ENCODE measurements at places on chromosomes 3 and 15.

GRCh38 chr3:38605981-38606380 is 43.5 kb downstream of the SCN5A start:
- DNase-seq, result no peak

DNA sequence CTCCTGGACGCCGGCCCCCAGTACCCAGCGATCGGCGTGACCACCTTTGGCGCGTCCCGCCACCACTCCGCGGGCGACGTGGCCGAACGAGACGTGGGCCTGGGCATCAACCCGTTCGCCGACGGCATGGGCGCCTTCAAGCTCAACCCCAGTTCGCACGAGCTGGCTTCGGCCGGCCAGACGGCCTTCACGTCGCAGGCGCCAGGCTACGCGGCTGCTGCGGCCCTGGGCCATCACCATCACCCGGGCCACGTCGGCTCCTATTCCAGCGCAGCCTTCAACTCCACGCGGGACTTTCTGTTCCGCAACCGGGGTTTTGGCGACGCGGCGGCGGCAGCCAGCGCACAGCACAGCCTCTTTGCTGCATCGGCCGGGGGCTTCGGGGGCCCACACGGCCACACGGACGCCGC is 956 bp downstream of the ZIC1 start:
- no peak for DNase-seq

GRCh38 chr3:55488398-55489055 is 1.4 kb upstream of the WNT5A start:
- DNase-seq, result no peak

DNA sequence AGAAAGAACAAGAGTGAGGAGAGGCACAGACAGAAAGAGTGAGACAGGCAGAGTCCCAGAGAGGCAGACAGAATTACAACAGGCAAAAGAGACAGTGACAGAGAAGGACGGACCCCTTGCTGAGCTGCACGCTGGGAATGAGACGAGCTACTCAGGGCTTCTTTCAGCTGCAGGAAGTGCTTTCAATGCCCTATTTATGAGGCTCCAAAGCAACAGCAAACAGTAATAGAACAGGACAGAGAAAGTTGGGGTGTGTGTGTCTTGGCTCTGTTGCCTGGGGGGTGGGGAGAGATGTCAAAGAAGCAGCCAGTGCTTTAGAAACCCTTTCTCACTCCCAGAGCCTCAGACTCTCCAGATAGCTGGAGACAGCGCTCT is 502 bp upstream of the TIMP4 start:
- DNase-seq, result no peak

DNA sequence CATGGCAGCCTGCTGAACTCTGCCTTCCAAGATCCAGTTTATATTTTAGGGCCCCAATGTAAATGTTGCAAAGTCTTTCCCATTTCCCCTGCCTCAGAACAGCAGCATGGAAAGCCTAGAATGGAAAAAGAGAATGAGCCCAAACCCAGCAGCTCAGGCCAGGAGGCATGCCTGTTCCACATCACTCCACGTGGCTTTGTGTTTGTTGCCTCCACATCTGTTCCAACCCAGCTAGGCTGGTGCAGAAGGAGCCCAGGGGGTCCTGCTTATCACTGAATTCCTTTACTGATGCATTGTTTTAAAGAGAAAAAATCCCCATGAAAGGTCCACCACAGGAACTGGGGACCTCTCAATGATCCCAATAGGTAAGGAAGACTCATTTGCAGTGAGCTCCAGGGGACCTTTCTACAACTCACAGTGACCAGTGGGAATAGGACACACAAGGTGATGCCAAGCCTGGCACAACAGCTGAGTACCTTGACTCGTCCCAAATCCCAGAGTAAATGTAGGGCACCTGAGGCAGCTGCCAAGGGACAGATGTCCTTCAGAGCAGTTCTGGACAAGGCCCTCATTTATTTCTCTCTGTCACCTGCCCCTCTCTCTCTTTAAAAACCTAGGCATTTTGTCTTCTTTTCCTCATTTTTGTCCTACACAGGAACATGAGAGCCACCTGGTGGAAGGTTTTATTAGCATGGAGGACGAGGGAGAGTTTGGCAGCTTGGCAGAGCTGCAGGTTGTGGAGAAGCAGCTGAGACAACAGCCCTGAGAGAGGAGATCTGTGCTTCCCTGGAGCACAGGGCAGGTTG is 41.7 kb upstream of the ADAMTS17 start:
- DNase-seq, result peak; percentile 30

DNA sequence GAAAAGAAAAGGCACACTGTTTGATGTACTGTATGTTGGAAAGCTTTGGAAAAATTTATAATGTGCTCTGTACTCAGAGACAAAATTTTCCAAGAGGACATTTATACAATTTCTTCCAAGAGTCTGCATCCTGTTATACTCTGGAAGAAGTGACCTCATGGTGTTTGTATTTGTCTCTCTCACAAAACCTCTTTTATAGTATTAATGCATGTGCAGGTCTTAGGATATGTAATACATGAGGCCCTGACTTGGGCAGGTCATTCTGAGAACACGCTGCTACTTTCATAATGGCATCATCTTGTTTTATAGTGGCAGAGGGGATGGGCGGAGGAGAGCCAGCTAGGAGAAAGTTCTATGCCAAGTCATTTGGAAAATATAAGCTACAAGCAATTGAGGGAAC is 72.0 kb upstream of the P3H2 start:
- DNase-seq, result no peak

GRCh38 chr3:69161587-69162307 is 39.4 kb upstream of the LMOD3 start:
- DNase-seq, result no peak

GRCh38 chr3:193814166-193814892 is 221.3 kb downstream of the OPA1 start:
- no peak for DNase-seq

DNA sequence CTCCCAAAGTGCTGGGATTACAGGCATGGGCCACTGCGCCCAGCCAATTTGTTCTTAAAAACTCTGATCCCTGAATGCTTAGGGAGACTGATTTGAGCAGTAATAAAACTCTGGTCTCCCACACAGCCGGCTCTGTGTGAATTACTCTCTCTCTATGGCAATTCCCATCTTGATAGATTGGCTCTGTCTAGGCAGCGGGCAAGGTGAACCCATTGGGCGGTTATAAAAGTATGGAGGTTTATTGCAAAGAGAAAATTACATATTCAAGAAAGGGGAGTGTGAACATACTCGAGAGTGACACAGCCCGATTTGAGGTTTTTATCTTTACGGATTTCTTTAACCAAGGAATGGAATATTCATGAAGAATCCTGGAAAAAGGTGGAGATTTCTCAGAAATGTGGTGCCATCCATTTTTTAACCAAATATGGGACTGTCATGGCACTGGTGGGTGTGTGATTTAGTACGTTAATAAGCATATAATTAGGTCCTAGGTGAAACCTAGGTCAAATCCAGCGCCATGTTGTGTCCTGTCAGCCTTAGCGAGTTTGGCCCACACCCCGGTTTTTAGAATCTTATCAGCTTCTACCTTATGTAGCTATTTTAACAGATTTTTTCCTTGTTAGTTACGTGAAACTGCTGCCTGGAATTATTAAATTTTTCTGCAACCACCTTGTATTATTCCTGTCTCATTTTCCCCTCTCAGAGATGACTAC is 7.2 kb upstream of the GMPS start:
- DNase-seq, result no peak

- peak; percentile 22 for DNase-seq
These were observed 106.1 kb downstream of the EOMES start for GRCh38 chr3:27616031-27616430.

DNA sequence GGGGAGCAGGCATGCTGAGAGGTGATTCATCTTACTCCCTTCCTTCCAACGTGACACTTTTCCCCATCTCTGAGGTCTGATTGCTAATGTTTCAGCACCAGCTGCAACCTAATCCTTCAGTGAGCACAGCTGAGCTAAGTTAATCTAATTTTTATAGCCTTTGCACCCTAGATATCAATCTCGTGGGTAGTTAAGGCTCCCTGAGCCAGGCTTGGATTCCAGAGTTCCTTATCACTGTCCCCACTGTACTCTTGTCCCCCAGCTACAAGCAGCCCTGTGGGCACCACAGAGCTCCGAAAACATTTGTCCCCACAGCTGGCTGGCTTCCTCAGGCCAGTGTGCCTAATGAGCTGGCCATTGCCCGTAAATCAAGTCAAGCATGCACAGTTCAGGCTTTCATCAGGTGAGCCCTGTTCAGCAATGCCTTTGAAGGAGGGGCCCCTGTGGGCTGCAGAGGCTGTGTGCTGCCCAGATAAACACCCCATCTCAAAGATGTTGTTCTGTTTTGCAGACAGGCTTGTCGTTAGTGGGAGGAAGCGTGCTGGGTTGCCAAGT is 376.9 kb upstream of the RASGRP1 start:
- DNase-seq, result peak; percentile 43

DNA sequence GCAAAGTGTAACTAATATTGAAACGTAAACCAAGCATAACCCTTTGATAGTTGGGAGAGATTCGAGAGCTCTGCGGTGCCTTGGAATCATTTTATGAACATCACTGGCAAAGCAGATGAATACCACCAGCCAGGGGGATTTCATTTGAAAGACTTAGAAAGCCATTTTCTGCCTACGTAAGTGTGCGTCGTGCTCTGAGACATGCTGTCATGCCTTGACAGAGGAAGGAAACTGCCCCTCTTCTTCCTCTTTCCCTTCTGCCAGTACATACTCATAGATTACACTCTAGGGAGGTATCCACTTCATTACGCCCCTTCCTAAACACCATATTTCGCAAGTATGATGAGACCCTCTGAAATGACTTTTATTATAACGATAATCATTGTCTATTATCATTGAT is 3.3 kb upstream of the MTHFS start:
- DNase-seq, result no peak

- no peak for DNase-seq
These were observed 256.9 kb downstream of the PLCL2 start for GRCh38 chr3:17141699-17142098.

DNA sequence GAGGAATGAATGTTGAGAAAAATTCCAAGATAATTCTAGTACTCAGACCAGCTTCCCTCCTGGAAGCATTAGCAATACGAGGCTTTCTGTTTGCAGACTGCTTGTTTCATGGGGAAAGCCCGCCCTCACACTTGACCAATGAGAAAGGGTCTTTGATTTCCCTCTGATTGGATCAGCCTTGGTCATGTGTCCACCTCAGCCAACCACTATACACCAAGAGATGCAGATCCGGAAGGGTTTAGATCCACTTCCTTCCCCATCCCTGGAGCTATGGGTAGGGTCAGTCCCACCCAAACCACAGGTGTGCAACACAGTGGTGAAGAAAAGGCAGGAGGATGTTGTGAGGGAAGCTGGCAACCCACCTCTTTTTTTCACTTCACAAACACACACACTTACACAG is 154.7 kb downstream of the SV2B start:
- DNase-seq, result peak; percentile 23

DNA sequence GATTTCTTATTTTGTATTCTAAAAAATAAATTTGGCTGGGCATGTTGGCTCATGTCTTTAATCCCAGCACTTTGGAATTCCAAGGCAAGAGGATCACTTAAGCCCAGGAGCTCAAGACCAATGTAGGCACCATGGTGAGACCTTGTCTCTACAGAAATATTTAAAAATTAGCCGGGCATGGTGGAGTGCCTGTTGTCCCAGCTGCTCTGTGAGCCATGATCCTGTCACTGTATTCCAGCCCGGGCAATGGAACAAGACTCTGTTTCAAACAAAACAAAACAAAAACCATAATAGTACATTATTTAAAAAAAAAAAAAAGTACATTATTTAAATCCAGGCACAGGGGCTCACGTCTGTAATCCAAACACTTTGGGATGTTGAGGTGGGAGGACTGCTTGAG is 5.5 kb upstream of the RTF1 start:
- no peak for DNase-seq

DNA sequence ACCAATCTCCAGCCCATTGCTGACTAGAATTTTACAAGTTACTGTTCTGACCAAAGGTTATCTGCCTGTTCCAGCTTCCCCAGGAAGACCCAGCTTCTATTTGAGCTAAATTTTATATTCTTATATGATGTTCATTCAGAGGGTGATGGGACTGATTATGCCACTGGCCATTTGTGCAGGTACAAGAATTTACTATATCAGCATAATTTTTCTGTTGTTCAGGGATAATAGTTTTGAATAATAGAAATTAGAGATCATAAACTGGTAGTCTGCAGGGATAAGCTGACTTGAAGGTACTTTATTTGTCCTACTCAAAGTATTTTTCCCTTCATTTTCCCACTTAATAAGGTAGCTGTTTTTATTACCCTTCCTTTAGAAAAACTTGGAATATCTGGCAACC is 222.6 kb upstream of the MRPL3 start:
- DNase-seq, result no peak

GRCh38 chr3:166304584-166304983 is 467.4 kb upstream of the BCHE start:
- no peak for DNase-seq

DNA sequence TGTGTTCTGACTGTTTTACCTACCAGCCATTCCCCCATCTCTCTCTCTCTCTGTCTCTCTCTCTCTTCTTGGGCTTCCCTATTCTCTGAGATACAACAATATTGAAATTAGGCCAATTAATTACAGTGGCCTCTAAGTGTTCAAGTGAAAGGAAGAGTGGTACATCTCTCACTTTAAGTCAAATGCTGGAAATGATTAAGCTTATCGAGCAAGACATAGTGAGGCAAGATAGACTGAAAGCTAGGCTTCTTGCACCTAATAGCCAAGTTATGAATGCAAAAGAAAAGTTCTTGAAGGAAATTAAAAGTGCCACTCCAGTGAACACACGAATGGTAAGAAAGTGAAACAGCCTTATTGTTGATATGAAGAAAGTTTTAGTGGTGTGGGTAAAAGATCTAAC is 21.3 kb downstream of the SNRK start:
- DNase-seq, result no peak

- DNase-seq, result no peak
These were observed 478 bp downstream of the BNC1 start for GRCh38 chr15:83283813-83284558.

GRCh38 chr3:197356275-197356674 is 57.9 kb upstream of the DLG1 start:
- no peak for DNase-seq
